ENCODE measurements at places on chromosomes 5 and 9.

DNA sequence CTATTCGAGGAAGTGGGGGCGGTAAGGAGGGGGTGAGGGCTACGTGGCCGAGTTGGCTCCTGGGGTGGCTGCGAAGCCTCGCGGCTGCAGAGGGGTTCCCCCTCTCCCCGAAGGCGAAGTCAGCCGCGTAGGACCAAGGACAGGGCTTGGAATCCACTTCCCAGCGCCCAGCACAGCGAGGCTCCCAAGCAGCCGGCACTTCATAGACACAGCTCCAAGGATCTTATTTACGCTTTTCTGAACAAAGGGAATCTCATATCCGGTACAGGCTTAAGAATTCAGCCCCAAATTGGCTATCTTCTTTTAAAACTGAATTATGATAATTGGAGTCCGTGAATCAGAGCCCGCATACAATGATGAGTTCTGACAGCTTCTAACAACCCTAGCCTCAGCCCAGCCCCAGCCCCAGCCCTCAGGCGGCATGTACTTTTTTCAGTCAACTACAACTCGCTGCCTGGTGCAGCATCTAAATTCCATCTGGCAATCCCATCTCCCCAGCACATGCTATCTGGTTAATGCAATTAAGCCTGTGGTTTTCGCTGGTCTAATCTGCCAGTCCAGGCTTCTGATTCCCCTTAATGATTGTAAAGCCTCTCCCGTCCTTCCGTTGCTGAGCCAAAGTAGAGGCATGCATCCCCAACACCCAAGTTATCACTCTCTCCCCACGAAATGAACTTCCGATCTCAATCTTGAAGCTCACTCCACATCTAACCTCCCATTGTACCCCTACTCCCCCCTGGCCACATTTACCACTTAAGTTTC is 1.0 kb downstream of the ELAVL2 start:
- DNase-seq, result peak; percentile 53

DNA sequence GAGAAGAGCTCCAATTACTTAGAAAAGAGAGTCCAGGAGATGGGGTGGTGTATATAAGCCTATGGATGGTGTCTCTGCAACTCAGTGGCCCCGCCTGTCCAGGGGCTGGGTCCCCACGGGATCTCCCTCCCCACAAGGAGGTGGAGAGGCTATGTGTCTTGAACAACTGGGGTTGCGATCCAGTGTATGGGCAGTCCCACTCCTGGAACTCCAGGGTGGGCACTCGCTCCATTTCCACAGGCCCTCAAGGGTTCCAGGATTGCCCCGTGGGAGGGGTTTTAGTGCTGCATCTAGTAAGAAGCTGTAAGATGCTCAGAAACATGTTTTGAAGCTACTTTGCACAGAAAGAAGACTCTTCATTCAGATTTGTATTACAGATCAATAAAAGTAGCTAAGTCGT is 558 bp upstream of the SMAD5 start:
- peak; percentile 37 for DNase-seq

GRCh38 chr5:38551030-38552017 is 5.1 kb downstream of the LIFR start:
- peak; percentile 43 for DNase-seq

DNA sequence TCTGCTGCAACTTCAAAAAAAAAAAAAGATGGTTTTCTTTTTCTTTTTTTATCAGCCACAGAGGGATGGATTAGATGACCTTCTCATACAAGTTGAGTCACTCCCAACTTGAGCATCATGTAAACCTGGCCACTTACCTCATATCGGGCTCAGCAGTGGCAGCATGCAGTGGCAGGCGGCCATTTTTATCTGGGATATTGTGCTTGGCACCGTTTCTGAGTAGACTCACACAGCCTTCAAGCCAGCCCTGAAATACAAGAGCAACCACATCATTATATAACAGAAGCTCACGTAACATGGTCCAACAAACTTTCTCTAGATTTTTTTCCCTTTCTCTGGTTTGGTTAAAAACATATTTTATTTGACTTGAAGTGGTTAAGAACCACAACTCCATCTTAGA is 62.6 kb downstream of the ANKRD55 start:
- no peak for DNase-seq

DNA sequence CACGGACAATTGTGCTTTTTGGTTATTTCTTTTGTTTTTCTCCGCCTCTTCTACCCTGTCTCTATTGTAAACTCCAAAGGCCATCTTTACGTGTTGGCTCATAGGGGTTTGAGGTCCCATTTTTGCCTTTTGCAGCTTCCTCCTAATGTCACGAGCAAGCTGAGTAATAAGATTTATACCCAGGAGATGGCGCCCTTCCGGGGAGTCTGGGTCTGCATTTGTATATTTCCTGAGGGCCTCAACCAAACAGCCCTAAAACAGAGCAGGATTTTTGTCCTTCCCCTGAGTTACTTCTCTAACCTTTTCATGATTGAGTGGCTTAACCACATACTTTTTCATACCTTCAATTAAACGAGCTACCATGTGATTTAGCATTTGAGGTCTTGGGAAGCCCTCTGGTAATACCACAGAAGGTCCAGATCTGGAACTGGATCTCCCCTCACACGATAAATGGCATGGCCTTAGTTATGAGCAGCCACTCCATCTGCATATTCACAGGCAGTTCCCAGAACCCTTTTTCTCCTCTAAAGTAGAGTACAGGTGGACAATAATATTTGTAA is 11.2 kb upstream of the CFAP95 start:
- no peak for DNase-seq

DNA sequence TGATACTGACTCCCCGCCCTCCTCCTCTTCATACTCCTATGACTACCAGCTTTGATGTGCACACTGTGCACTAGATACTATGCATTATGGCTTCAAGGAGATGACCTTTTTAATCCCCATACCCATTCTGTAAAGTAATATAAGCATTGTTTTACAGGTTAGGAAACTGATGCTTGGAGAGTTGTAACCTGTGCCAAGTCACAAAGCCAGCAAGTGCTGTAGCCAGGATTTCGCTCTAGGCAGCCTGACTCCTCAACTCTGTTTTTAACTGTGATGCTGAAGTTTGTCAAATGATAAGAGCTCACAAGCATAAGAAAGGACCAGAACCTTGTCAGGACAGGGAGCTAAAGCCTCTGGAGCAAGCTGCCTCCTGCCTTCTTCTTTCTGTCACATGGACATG is 461.3 kb downstream of the TMEM232 start:
- DNase-seq, result no peak

DNA sequence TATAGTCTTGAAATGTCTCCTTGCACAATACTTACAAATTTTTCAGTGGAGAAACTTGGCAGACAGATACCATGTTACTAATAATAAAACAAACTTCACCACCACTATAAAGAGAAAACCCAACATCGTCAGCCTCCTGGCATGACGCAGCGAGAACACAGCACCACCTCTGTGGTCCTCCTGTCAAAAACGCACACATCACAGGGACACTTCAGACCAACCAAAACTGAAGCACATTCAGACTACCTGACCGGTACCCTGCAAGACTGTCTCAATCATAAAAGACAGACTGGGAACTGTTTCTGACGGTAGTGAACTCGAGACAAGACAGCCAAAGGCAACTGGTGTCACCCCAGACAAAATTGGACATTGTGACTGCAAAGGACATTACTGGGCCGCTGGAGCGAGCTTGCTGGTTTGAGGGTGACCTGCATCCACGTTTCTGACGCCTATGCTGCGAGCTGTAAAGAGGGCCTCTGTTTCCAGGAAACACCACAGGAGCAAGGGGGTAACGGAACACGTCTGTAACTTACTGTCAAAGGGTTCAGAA is 34.4 kb downstream of the NSUN2 start:
- no peak for DNase-seq

Data from D341Med (cell line).